ENCODE measurements at places on chromosomes 2 and 18.

DNA sequence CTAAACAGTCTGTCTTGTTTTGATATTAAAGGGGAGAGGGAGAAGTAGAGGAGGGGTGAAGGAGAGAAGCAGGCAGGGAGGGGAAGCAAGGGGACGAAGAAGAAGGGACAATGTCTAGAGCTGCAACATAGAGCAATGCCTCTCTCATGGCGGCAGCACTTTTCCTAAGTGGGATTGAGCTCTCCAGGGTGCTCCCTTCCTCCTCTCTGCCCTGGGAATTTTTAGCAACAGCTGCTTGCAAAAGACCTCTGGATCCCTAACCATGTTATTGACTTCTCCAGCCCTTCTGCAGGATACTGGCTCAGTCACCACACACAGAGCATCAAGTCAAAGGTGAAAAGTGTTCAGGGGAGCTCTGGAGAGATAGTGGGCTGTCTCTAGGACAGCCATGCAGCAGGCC, 734.9 kb downstream of the EPHA4 start:
- no peak for DNase-seq

DNA sequence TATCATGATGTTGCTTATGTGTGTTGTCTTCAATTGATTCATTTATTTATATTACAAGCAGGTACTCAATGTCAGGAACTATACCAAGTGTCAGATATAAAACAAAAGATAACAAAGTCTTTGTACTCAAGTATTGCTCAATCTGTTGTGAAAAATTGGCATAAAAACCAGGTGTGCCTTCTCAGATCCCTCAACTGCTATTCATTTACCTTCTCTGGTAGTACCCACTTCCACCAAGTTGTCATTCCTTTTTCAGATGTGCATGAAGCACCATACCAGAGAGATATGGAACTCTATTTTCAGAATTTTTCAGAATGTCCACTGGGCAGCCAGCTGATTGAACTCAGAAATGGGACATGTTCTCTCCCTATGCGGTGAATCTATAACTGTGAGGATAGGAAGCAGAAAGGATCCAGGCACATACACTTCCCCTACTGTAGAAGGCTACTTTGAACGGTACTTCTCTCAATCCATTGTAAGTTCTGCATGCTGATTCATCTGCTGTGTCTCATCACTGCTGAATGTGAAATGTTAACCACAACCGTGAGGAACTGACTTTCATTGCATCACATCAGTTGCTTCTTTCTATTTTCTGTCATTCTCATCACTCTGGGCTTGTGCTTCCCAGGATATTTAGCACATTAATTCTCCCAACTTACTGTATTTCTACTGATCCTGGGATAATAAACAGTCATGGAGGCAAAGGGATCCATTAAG, 1621.3 kb downstream of the SUCLG1 start:
- DNase-seq, result no peak

- DNase-seq, result no peak
Measured at GRCh38 chr2:222535477-222535876, 111.1 kb downstream of the SGPP2 start.

DNA sequence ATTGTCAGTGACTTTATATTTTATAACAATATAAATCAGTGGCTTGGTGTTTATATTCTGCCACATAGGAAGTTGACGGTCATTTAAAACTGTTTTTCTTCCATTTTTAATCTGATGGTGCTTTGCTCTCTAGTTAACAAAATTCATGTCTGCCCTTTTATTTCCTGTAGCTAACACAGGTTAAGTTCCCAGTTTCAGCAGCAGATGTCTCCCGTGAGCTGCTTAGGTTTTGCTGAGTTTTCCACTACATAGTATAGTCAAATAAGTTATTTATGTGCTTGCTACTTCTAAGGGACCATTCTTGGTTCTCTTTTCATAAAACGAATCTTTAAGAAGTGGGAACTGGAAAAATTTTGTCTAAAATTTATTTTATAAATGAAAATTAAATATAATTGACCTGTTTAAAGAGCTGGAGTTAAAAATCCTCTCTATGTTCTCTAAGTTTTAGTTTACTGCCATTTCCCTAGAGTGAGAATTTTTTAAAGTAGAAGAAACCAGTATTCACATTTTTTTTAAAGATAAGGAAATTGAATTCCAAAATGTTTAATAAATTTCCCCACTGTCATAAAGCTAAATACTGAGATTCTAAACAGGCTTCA, 20.6 kb downstream of the HTR2B start:
- DNase-seq, result no peak

GRCh38 chr2:168056242-168056787, 191.1 kb downstream of the STK39 start:
- no peak for DNase-seq

GRCh38 chr2:197258580-197258979, 52.0 kb downstream of the ANKRD44 start:
- DNase-seq, result no peak

DNA sequence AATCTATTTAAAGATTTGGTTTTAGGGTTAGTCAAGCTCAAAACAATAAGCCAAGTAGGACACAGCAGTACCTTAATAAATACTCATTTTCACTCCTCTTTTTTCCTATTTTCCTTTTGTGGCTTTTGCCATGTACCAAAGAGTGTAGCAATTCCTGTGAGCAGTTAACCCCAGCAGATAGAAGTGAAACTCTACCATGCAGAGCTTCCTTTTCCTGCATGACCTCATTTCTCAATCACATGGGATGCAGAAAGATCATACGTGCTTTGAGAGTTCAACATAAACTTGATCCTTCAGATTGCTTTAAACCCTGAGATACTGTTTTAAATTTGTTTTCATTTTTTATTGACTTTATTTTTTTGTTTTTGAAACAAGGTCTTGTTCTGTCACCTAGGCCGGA, 99.1 kb upstream of the ARHGAP15 start:
- no peak for DNase-seq

DNA sequence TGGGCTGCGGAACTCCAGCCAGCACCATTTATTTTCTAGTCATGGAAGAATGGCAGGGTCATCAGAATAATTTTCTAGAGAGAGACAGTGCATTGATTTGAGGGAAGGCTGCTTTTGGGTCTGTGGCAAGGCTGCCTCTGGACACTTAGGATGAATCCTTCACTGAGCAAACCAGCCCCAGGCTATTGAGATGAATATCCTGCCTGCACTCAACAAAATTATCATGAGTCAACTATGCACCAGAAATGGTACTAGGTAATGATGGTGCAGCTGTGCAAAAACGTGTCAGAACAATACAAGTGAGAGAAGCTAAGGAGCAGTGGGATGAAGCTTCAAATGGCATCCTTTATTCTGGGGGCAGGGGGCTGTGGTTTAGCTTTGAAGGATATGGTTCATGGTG, 115.8 kb downstream of the SPHKAP start:
- DNase-seq, result no peak

DNA sequence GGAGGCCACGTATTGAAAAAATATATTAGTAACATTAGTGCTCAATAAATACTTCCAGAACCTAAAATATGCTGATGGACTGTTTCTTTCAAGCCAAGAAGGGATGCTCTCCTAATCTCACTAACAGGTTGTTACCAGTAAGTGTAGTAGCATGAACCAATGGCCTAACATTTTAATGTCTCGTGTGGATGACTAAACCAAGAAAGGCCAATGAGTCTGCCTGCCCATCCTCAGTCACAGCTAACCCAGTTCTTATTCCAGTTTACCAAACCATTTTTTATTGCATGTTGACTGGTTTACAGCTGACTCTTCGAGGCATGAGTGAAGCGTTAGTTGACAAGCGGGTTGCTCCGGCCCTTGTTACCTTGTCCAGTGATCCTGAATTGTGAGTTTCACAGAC, 45.1 kb upstream of the TNFRSF11A start:
- no peak for DNase-seq

GRCh38 chr18:54358495-54359040, 862 bp downstream of the C18orf54 start:
- peak; percentile 3 for DNase-seq

DNA sequence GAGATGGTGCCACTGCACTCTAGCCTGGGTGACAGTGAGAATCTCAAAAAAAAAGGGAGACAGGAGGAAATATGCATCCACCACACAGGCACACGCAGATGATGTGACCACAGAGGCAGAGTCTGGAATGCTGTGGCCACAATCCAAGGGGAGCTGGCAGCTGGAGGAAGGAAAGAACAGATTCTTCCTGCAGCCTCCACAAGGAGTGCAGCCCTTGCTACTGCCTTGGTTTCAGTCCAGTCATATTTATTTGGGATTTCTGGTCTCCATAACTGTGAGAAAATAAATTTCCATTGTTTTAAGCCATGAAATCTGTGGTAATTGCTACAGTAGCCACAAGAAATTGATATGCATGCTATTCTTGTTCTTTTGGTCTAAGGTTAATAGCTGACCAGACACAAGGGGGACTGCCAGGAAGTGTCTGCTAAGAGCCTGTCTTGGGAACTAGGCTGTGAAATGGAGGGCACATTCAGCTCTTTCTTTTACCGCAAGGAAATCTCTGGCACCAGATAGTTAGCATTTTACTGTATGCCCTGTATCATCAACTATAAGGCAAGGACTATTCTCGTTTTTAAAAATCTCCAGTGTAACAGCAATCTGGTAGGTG, 133.1 kb upstream of the SEC11C start:
- DNase-seq, result no peak

DNA sequence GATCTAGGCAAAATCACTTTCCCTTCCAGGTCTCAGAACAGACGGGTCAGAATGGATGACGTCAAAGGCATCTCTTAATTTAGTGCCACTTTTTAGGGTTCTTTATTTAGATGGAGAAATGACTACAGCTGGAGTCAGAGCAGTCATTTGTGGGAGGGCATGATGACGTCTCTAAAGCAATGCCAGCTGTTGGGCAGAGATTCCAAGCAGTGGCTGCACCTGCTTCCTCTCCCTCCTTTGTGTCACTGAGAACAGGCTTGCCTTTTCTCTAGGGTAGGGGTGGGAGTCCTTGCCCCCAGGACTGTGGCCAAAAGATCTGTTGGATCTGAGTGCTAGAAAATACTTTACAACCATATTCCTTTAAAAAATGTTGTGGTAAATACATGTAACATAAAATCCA, 28.7 kb upstream of the SKOR2 start:
- no peak for DNase-seq

GRCh38 chr2:208255557-208256106, 761 bp upstream of the IDH1 start:
- no peak for DNase-seq
